ENCODE measurements at places on chromosomes 11 and 22.

- DNase-seq, result no peak
Observed at GRCh38 chr22:36673821-36674220, 29.7 kb downstream of the CACNG2 start.

DNA sequence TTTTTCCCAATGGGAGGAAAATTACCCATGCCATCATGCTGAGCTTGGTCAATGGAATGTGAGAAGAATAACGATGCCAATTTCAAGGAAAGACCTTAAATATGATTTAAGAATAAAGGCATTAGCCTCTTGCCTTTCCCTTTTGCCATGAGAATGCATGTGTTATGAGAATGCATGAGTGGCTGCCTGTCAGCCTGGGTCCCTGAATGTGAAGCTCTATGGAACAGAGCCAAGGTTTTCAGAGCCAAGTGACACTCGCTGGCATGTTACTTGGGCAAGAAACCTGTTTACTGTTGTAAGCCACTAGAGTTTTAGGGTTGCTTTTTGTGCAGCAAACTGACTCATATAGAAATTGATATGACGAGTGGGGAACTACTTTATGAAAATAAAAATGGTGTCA lies 75.7 kb downstream of the JRKL start:
- no peak for DNase-seq

DNA sequence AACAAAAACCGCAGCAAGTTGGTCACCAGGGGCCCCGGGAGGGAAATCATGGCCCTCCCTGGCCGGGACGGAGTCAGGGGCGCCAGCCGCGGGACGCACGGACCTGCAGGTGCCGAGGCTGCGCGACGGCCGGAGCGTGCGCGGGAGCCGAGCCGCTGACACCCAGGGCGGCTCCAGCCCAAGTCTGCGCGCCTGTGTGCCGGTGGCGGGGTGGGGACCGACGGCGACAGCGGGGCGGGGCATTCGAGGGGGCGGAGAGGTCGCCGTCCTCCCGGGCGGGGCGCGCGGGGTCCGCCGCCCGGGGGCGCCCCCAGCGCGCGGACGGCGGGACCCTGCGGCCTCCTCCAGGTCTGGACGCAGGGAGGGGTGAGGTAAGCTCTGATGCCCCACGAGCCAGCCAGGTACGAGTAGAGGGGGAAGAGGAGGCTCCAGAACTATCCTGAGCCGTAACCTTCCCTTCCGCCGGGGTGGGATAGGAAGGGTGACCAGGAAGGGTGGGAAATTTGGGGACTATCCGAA lies at the start of gene ESAM:
Gene ESAM, minus strand, starts transcription at position 186 of the 519 bp plus-strand sequence. Its CDS starts 136 bp downstream, at position 50.
- DNase-seq, result peak; percentile 50

DNA sequence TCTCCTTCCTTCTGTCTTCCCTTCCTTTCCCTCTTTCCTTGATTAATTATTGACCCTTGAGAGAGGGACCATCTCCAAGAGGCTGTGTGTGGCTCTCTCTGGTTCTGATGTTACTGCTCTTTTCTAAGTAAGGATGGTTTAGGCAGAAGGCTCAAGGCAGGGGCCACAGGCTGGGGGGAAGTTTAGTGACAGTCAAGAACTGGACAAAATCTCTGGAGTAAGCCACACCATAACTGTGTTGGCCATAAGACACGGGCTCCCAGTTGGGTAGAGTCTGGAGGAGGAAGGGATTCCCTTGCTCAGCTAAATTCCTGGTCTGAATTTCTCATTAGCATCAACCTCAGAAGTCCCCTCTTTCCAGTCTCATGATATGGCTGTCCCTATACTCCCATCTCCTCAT lies 74.7 kb downstream of the BUD13 start:
- DNase-seq, result no peak

DNA sequence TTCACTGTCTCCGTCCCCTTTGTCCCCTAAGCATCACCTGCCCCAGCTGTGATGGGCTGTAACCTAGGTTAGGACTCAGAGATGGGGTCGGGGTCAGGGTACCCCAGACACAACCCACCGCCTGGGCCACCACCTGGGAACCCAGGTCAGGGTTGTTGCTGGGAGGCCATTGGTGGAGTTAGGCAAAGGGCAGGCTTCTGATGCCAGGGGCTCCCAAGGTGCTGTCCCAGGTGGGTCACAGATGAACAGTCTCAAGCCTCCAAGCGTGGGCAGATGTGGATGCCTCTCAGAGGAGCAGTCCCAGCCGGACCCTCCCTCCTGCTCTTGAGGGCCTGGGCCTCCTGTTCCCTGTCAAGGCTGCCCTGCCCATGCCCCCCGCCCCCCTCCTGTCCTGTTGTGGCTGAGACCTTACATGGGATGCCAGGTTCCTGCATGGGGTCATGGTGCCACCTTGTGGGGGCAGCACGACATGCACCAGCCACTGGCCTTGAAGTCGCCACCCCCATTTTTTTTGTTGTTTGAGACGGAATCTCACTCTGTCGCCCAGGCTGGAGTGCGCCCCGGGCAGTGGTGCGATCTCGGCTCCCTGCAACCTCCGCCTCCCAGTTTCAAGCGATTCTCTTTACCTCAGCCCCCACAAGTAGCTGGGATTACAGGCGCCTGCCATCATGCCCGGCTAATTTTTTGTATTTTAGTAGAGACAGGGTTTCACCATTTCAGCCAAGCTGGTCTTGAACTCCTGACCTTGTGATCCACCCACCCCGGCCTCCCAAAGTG lies 12.1 kb downstream of the GATD1 start:
- peak; percentile 53 for DNase-seq

GRCh38 chr22:38193580-38193979 lies 8.2 kb upstream of the MAFF start:
- DNase-seq, result no peak

DNA sequence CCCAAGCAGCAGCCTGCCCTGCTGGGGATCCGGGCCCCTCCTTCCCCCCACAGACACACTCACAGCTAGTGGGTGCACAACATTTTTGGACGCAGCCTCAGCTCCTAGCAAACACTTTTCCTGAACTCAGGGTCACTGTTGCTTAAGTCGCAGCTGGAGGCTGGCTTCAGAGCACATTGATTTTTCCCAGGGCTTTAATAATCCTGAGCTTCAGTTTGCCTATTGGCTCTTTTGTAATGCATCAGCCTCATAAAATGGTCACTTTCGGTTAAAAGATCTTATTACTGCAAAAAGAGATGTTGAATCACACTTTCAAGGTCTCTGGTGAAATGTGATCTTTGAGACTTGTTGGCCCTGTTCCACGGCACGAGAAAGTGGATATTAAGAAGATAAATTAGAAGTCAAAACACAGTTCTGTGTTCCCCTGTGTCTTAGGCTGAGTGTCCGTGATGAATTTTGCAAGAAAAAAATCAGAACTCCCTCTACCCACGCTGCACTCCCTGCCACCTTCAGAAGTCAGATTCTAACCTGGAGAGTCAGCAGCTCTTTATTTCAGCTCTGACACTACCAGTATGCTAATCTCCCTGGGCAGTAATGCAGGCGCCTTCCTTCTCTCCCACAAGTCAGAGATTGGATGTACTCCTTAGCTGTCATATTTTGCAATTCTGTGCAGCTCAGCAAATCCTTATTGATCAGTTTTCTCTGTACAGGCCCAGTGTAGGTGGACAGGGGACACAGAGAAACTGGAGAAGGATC lies 158.2 kb upstream of the E2F8 start:
- DNase-seq, result no peak

- no peak for DNase-seq
Observed at GRCh38 chr11:1481483-1481825, 5.1 kb downstream of the MOB2 start.

- no peak for DNase-seq
Observed at GRCh38 chr11:111499483-111499882, 12.7 kb downstream of the BTG4 start.

- DNase-seq, result no peak
Observed at GRCh38 chr11:125955856-125956255, 10.0 kb downstream of the VSIG10L2 start.

GRCh38 chr11:33949252-33949913 lies 57.5 kb upstream of the LMO2 start:
- DNase-seq, result no peak

GRCh38 chr11:2889362-2890273 lies 4.0 kb upstream of the CDKN1C start:
- DNase-seq, result no peak

DNA sequence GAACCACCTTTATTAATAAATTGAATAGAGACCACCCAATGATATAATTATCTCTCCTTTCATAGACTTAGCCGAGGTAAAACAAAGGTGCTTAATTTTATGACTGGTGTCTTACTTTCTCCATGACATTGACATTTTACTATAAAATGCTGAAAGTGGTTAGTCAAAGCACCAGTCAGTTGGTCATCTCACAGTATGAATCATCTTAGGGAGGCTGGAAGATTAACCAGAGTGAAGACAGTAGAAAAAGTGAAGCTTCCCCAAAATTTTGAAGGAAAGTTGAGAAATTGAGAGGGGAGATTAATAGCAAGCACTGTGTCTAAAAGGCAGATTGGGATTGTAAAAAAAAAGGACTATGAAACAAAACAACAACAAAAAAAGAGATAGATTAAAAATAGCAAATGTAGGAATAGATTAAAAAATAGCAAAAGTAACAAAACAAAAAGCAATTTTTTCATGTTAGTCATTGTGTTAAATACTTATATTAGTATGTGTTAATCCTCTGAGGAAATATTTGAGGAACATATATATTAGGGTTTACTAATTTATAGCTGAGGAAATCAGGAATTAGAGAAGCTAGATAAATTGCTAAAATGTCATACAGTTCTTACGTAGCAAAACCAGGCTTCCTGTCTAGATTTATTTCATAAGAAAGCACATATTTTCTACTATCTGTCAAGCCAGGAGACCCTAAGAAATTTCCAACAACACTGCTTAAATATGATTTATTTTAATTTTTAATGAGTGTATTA lies 557.3 kb upstream of the ANO5 start:
- DNase-seq, result no peak

DNA sequence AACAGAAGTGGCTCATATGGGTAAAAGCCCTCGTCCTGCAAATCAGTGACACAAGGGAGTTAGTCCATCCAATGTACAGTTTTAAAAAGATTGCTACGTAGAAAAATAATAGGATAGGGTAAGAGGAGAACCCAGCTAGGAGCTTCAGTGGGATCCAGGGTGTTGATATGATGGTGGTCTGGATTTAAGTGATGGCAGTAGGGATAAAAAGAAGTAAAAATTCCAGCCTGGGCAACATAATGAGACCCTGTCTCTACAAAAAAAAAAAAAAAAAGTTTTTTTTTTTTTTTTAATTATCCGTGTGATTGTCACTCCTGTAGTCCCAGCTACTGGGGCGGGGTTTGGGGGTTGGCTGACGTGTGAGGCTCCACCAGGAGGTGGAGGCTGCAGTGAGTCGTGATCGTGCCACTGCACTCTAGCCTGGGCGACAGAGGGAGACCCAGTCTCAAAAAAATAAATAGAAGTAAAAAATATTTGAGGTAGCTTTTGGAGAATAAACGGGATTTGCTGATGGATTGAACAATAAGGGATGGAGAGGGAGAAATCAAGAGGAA lies 7.0 kb upstream of the L3MBTL2 start:
- DNase-seq, result peak; percentile 32

GRCh38 chr11:26323837-26324236 lies 8.1 kb upstream of the ANO3 start:
- no peak for DNase-seq

GRCh38 chr22:42608823-42609361 lies 5.8 kb downstream of the POLDIP3 start:
- DNase-seq, result no peak

- no peak for DNase-seq
Observed at GRCh38 chr11:43135966-43136534, 175.7 kb upstream of the API5 start.

DNA sequence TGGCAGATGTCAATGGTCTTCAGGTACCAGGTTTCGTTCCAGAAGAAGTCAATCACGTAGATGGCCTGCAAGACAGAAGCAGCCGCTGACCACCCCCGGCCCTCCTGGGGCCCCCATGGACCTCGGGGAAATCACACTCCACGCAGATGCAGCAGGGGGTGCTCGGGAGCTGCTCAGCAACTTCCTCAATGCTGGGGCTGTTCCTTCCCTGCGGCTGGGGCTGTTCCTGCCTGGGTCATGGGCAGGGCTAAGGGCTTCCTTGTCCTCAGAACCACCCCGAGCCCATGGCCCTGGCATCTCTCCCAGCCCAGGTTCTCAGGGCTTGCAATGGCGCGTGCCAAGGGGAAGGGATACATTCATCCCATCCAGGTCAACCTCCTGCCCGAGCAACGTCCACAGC lies 10.3 kb downstream of the DHCR7 start:
- no peak for DNase-seq

- DNase-seq, result no peak
Observed at GRCh38 chr11:104650234-104650633, 248.0 kb downstream of the CASP12 start.

GRCh38 chr11:47566149-47566698 lies 825 bp downstream of the PTPMT1 start:
- no peak for DNase-seq

DNA sequence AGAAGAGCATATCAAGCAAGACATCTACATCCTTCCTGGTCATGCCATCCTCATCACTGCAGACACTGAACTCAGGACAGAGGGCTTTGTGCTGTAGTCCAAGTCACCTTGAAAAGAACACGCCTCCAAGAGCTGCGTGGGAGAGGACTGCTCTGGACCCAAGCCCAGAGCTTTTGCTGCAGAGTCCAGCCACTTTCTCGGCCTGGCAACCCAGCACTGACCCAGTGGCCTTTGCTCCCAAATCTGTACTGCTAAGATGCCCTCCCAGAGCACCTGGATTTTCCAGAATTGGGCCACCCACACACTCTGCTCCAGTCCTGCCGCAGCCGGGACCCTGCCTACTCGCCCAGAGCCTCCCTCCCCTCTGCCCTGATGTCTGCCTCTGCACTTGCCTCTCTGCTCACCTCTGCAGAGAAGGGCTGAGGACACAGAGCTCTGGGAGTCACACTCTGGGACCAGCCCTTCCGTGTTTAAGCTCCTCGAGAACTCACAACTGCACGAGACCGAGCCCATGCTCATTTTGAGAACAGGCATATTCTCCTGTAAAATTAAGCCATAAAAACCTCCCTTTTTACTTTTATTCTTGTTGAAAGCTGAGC lies 83.8 kb upstream of the CSNK2A3 start:
- no peak for DNase-seq

- no peak for DNase-seq
Observed at GRCh38 chr11:3074912-3075589, 17.8 kb upstream of the CARS1 start.

GRCh38 chr11:128463371-128463829 lies 124.0 kb downstream of the ETS1 start:
- no peak for DNase-seq

DNA sequence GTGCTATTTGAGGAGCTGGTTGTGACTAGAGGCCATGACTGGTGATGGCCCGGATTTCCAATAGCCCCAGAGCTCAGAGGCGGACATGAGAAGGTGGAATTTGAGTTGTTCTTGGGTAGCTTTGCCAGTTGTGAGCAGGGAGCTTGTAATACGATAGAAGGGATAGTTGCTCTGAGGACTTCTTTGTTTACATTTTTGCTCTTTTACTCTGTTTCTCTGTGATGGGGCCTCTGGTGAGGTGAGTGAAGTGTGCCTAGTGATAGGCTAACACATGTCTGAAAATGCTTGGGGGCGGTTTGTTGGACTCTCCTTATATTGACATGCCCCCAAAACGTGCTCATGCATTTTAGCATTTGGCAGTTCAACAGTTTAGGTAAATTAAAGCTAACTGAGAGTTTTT lies 365.1 kb downstream of the DDX10 start:
- DNase-seq, result no peak

GRCh38 chr11:5476186-5476819 lies 12.2 kb upstream of the OR52D1 start:
- DNase-seq, result peak; percentile 13

- no peak for DNase-seq
Observed at GRCh38 chr11:119284344-119285157, 32.4 kb downstream of the MCAM start.

Data from effector CD4-positive, alpha-beta T cell (primary cell).